ENCODE measurements at places on chromosomes 2 and 18. TPM values are rescaled to one million over a fixed set of nuclear protein-coding genes. Genes with fewer than 3 reads are reported as not detected.

EGR4 gene
- not detected for polyA plus RNA-seq

ZNF396 gene
- 3.8 TPM for polyA plus RNA-seq

ANKRD62 gene
- polyA plus RNA-seq, result 0.07 TPM

DNA sequence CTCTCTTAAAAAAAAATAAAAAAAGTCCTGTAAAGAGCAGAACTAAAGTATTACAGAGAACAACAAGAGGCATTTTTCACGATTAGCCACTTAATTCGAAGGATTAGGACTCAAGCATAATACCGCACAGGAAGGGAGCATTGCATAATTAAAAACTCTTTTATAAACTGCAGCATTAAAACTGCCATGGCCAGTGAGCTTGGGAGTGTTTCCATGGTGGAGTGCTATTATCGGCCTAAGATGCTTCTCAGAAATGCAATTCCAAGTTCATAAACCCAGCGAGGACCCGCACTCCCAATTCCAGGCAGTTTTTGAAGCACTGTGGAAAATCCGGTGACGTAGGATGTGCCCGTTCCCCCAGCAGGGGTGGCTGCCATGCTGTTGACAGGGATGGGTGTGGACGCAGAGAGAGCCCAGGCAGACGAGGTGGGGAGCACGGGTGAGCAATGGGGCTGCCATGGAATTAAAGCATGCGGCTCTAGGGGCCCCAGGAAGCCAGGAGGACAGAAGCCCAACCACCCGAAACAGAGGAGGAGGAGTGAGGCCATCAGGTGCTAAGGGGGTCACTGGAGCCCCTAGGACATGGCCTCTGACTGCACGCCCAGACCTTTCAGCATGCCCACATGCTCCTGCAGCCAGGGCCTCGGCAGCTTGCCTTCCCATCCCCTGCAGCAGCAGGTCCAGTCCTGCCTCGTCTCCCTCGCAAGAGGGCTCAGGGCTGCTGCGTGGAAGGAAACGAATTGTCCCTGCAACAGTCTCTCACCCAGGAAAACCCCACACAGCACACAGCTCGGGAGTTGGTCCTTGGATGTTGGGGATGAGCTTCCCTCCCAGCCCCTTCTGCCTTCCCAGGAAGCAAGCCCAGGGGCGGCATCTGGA is 233.4 kb downstream of the NDUFA10 start:
- DNase-seq, result no peak

GRCh38 chr2:167369083-167369482 is 480.8 kb downstream of the XIRP2 start:
- DNase-seq, result no peak

GRCh38 chr18:73617981-73618380 is 529.7 kb downstream of the FBXO15 start:
- no peak for DNase-seq

DNA sequence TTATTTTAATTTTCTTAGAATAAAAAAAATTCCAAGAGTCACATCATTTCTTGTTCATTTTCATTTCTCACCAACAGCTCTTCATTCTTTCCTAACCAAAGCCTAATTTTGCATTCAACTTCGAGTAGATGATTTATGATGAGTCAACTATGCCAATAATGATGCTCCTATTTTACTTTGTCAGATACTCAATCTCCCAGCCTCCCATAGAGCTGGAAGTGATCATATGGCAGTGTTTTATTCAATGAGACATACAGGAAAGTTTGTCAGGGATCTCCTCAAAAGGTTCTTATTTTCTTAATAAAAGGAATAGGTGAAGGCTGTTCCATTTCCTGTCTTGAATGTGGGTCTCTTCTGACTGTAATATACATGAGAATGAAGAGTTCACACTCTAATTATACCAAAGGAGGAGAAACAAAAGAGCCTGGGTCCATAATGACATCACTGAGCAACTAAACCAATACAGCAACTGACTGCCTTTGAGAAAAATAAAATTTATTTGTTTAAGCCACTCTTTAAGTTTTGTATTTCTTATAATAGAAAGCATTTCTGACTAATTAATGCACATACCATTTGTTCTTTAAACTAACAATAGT is 231.2 kb upstream of the CYP26B1 start:
- DNase-seq, result no peak

DNA sequence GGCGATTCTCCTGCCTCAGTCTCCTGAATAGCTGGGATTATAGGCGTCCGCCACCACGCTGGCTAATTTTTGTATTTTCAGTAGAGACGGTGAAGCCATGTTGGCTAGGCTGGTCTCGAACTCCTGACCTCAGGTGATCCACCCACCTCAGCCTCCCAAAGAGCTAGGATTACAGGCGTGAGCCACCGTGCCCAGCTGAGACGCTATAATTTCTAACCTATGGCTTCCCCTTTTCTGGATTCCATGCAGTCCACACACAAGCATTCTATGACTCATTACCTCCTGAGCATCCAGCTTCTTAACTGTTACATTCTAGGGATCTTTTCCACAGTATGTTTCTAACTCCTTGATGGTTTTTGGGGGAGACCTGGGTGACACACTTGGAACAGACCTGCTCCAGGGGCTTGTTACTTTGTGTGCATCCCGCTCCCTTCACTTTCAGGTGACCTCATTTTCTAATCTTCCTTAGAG is 11.8 kb upstream of the KCMF1 start:
- no peak for DNase-seq

GRCh38 chr2:136134126-136134525 is 16.2 kb upstream of the CXCR4 start:
- no peak for DNase-seq

- DNase-seq, result no peak
Observed at GRCh38 chr18:57640236-57640635, 18.6 kb upstream of the NARS1 start.

Data from right lung (tissue), 10 donors.